Cortex of kidney (tissue), 1 donor: ENCODE measurements at places on chromosomes 2 and 18.

DNA sequence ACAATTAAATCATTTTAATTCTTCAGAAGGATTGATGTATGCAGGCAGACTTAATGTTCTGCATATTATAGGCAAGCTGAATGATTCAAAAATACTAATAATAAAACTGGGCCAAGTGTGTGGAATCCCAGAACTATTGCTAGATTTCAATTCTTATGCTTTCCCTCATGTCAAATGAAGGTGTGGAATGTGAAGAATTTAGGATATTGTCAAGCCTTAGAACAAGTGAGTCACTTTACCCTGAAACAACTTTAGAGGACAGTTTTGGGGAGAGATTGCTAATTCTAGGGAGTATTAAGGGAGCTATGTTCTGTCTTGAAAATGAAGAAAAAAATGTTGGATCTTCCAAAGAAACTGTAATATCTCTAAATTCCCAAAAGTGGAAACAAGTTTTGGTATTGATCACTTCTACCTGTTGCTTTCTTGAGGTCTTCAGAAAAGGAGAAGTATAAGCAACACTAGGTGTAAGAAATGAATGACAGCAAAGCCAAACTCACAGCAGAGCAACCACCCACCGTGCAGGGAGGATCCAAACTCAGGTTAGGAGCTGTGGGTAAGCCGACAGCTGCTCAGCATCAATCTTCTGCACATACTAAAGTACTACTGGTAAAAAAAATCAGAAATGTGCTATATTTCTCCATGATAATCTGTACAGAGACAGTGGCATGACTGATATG lies 818.1 kb downstream of the SLC4A3 start:
- no peak for DNase-seq

- DNase-seq, result no peak
Observed at GRCh38 chr18:79453816-79454735, 58.3 kb downstream of the NFATC1 start.

GRCh38 chr2:237665713-237666143 lies 38.3 kb downstream of the LRRFIP1 start:
- no peak for DNase-seq

DNA sequence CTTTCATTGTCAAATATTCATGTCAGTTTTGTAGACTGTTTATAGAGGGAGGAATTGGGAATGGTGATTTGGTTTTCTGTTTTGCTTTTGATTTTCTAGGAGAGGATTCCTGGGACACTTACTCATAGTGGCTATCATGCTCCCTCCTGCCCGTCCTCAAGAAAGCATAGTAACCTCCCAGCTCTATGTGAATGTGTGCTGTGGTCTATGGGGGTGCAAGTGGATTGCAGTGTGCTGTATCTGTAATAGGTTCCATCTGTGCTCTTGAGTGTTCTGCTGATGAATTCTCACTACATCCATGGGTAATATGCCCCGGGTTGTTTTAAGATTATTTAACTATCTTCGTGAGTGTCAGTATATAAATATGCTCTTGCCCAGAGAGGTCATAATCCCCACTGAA lies 811.3 kb downstream of the CNTNAP5 start:
- DNase-seq, result no peak

DNA sequence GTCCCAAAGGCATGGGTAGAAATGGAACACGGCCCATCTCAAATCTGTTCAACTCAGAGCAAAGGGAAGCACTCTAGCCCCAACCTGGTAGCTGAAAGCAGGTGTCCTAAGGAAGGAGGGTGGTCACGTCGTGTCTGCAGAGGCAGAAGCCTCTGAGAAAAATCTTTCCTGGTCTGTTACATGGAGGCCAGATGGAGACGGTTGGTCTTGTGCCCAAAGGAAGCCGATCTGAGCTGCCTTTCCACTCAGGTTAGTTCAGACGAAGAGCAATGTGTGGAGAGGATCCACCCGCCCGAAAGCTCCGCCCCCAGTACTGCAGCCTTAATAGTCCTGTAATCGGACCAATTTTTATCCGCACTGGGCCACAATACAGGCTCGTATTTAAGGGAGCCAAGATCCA lies 54.9 kb upstream of the AMMECR1L start:
- DNase-seq, result no peak

DNA sequence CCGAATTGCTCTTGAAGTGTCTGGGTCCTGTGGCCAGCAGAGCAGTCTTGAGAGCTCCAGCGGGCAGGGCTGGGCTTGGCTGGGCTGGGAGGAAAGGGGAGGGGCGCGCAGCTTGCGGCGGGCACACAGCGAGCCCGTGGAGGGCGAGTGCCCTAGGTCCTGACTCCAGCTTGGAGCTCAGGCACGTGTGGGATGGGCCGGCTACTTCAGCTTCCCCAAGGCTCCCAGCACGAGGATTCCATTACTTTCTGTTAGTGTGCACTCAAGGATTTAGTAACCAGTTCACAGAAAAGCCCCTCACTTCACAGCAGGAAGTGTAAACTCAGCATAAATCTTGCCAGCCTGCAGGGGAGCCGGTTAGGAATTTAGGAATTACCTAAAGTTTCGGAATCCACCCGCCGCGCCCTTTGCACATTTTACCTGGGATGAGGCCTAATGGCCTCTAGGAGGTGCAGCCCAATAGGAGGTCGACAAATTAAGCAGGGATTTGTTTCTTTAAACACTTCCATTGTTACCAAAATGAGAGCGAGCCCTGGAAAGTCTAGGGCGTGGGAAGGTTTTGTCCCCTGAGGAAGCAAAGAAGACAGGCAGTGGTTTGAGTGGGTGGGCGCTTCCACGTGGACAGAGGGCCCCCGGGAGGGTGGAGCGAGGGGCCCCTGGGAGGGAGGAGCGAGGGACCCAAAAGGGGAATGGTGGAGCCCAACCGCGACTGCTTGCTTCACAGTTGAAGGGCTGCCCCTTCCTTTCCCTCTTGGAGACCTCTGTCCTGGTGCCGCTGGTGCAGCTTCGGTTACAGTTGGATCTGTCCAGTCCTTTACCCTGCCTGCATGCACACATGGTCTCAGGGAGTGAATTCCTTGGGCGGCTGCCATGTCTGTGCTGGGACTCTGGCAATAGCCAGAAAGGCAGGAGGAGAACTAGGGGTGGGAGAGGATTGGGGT lies 93.3 kb downstream of the CTAGE1 start:
- DNase-seq, result no peak

DNA sequence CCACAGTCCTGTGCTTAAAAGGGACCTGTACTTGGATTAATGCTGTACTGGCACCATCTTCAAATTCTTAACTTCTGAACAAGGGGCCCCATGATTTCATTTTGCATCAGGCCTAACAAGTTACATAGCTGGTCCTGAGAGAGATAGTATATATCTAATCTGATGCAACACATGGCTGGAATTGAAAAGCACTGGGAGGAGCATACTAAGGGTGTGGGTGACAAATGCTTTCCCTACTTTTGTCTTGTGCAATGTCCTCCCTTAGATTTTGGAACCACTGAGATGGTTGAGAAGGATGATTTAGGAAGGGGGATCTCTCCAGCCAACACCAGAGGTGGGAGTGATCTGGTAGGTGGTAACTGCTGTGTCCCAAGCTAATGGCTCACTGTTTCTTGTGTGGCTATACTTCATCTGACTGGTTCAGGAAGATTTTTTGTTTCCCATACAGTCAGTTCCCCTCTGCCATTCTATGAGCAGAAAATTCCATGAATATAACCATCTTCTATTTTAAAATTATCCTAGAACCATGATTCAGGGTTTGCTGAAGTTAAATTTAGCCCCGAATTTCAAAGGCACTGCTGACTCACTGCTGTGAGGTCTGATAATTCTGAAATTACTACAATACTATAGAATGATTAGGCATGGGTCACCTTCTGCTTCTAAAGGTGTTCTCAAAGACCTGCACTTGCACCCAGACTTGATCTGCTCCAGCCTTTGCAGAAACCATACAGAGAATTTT lies 108.3 kb upstream of the NCKAP5 start:
- no peak for DNase-seq

GRCh38 chr2:92072461-92073035 lies 2798.7 kb upstream of the TEKT4 start:
- DNase-seq, result no peak

- DNase-seq, result no peak
Observed at GRCh38 chr2:12918138-12918834, 201.6 kb downstream of the TRIB2 start.

- DNase-seq, result no peak
Observed at GRCh38 chr2:19114126-19114525, 244.3 kb downstream of the OSR1 start.

- no peak for DNase-seq
Observed at GRCh38 chr2:196750977-196751631, 48.4 kb downstream of the GTF3C3 start.

DNA sequence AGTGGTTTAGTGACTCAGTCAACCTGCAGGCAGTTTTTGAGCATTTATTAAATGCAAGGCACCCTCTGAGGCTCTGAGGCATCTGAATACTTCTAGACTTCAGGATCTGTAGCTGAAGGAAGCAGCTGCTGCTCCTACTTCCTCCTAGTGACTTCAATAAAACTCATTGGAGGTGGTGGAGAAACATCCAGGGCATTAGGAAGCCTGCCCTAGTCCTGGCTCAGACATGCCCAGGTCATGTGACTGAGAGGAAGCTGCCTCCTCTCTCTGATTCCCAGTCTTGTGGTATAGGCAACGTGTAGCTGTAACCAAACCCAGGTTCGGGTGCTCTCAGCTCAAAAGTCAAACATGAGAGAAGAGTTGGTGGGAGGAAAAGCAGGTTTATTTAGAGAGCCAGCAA lies 287.2 kb upstream of the GYPC start:
- DNase-seq, result no peak

GRCh38 chr2:137992039-137992646 lies 27.9 kb downstream of the HNMT start:
- DNase-seq, result no peak

- DNase-seq, result no peak
Observed at GRCh38 chr18:26489881-26490280, 58.5 kb downstream of the KCTD1 start.

- DNase-seq, result no peak
Observed at GRCh38 chr2:24494410-24494809, 3.4 kb downstream of the NCOA1 start.

- DNase-seq, result no peak
Observed at GRCh38 chr18:72542342-72542741, 1.8 kb downstream of the CBLN2 start.

DNA sequence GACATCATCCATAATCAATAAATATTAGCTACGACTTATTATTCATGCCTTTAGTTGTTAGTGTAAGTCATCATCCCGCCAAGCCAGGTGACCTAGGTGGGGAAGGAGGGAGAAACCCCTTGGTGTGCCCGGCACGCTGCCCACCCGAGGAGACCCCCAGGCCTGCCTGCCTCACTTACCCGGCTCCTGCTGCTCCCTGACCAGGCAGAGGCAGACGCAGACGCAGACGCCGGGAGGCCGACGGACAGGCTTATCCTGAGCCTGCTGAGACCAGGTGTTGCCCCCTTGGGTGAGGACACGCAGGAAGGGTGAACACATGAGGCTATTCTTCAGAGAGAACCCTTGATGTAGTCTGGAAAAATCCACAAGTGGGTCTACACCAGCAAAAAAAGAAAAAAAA lies 401.8 kb downstream of the GALR1 start:
- DNase-seq, result no peak
